ENCODE measurements at places on chromosomes 12 and 14. TPM values are rescaled to one million over a fixed set of nuclear protein-coding genes. Genes with fewer than 3 reads are reported as not detected.

The SLC25A47 gene
- total RNA-seq = not detected

The KLHDC1 gene
- 1.2 TPM for total RNA-seq

The CD163L1 gene
- not detected for total RNA-seq

GRCh38 chr14:65878586-65878985 is 466.1 kb downstream of the FUT8 start:
- peaks cover 2% of the 10 kb centered on the region for H3K36me3 ChIP-seq
- H3K4me3 ChIP-seq = no peak overlapping the region
- DNase-seq = no peak
- H3K4me1 ChIP-seq = peaks cover 18% of the 10 kb centered on the region

GRCh38 chr12:57845478-57846284 is 848 bp downstream of the CTDSP2 start:
- H3K27ac ChIP-seq = peak overlapping the region; percentile 92
- H3K27me3 ChIP-seq = no peaks in the 10 kb centered on the region
- H3K4me3 ChIP-seq = peak overlapping the region; percentile 81
- H3K4me1 ChIP-seq = peaks cover 50% of the 10 kb centered on the region
- DNase-seq = peak; percentile 79

DNA sequence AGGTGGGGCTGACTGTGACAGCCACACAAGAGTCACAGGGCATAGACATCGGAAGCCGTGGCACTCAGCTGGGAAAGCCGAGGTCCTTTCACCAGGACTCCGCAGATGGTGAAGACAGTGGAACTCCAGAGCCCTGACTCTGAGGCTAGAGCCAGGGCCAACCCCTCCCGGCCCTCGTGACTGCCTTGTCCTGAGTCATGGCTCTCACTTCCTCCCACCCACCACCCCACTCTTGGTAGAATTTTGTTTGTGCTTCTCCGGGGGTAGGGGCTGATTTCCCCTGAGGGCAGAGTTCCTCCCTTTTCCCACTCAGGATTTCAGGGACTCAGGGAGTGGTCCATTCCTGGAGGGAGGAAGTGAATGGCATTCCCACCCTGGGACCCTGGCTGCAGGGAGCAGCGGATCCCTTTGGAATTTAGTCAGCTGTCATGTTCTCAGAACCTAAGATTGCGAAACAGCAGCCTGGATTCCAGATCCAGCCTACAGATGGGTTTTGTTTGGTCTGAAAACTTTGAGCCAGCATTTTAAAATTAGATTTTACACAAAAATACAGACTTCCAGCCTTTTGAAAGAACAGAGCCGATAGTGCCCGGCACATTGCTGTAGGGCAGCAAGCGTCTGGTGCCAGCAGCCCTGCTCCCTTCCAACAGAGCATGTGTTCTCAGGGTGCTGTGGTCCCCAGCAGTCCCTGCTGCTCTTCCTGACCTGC is 50.7 kb downstream of the TPCN1 start:
- peaks cover 13% of the 10 kb centered on the region for H3K4me1 ChIP-seq
- DNase-seq = peak; percentile 58
- H3K27me3 ChIP-seq = no peaks in the 10 kb centered on the region
- peak overlapping the region; percentile 32 for H3K27ac ChIP-seq

DNA sequence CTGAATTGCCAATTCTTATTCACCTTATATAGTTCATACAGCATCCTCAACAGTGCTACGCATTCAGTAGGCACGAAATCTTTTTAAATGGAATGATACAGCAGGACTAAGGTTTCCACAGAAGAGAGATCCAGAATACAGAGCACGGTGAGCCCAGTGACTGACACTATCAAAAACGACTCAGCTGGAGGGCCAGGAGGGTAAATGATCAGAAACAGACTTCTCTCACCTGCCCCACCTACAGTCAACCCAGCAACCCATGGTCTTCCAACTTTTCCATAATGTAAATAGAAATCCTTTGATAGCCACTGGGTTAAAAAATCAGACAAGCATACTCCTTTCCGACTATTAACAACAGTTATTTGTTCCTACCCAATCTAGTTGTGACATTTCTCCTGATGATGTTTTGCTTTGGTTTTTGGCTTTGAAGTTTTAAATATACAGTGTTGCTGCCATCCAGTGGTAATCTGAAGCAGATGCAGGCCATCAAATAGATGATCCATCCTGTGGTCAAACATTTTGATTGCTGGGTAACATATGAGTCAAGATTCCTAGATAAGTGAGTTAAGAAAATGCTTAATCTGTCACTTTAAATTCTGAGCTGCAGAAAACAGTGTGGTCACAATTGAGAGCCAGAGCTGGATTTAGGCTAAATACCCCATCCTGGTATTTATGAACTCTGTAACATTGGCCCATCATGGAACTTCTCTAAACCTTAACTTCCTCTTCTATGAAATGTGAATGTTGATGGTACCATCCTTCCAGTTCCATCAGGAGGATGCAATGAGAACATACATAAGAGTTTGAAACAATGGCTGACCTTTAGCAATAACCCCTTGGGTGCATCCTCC is 42.0 kb downstream of the GPHB5 start:
- H3K27me3 ChIP-seq = no peaks in the 10 kb centered on the region
- no peak overlapping the region for H3K4me3 ChIP-seq
- DNase-seq = peak; percentile 7
- H3K36me3 ChIP-seq = no peaks in the 10 kb centered on the region
- no peaks in the 10 kb centered on the region for H3K4me1 ChIP-seq
- no peak overlapping the region for H3K27ac ChIP-seq

GRCh38 chr14:78143489-78144145 is 26.6 kb upstream of the NRXN3 start:
- no peaks in the 10 kb centered on the region for H3K4me1 ChIP-seq
- H3K27ac ChIP-seq = no peak overlapping the region
- DNase-seq = peak; percentile 12
